Stimulated activated CD8-positive, alpha-beta memory T cell treated with anti-CD3 and anti-CD28 coated beads, Interleukin-7, amount 100 ng/mL, for 24 hours (primary cell): ENCODE measurements at places on chromosomes 4 and X.

GRCh38 chr4:107818301-107818910, 6.3 kb upstream of the SGMS2 start:
- no peak for DNase-seq

DNA sequence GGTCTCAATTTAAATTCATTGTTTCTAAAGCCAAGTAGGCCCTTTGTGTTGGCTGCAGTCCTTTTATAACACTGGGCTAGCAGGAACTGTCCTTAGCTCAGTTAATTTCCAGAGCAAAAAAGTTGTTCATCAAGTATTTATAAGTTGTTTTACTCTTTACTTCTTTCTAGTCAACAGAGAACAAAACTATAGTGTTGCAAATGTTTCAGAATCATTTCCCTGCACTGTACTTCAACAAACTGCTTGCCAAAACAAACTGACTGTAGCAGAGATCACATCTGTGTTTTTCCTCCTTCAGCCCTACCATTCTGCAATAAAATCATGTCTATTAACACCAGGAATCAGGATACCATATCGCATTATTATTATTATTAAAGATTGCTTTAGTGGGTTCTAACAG, 168.5 kb upstream of the SH3RF1 start:
- no peak for DNase-seq

GRCh38 chrX:101482296-101482695, 3.0 kb upstream of the ARMCX4 start:
- DNase-seq: no peak

DNA sequence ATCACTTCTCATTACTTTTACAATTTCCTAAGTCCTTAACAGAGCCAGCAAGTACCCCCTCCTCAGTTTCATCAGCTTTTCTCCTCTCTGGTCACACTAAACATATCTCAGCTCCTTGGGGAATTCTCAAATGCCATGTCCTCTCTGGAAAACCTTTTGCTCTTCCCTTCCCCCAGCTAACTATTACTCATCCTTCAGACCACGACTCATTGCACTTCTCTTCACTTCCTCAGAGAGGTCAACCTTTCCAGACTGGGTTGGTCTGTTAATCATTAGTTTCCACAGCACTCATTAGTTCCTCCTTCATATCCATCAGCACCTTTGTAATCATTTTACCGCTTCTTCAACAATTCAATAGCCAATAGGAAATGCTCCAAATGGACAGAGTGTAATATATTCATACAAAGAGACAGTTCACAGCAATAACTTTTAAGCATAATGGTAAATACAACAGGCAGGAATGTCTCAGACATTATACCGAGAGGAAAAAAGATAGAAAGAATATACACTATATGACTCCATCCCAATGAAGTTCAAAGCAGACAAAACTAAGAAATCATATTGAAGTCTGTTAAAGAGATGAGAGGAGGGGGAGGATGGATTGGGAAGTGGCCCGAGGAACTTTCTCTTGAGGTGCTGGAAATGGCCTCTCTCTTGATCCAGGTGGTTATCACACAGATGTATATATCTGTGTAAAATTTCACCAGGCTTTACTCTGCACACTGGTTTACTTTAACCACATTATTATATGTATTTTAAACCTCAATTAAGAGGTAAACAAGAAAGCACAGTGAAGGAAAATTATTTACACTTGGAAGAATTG, 39.6 kb downstream of the DDX60L start:
- DNase-seq: no peak

DNA sequence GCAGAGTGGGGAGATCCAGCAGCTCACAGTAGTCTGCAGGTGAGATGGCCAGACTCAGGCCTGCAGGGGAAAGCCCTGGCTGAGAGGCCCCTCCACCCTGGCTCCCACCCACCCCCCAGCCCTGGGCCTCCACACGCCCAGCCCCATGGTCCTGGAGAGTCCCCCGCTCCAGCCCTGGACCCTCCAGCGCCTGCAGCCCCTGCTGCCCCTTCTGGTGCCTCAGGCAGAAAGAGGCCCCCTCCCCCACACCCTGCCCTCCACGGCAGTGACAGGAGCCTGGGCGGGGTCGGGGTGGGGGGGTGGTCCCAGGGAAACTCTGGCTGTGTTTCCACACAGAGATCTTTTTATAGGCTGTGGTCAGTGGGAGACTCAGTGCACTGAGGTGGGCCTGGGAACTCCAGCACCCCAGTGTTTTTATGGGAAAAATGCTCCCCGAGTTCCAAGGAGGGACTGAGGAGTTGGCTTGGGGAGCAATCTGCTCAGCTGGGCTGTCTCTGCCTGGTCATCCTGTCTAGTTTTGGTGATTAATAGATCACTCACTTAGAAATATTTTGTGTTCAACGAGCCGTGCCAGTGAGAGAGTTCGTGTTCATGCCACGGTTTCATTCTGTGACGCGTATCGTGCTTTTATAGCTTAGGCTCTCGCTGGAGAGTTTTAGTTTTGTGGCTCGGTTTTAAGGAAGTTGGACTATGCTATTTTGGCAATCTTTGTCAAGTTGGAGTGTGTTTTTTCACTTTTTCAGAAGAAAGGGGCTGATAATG, 53.1 kb upstream of the HGFAC start:
- no peak for DNase-seq

GRCh38 chr4:79875344-79875899, 197.6 kb downstream of the ANTXR2 start:
- DNase-seq: no peak

GRCh38 chr4:19372390-19372789, 879.3 kb upstream of the SLIT2 start:
- DNase-seq: no peak

- no peak for DNase-seq
Observed at GRCh38 chrX:70494441-70494840, 49.8 kb downstream of the DLG3 start.
